CD4-positive, alpha-beta T cell treated with Interleukin-21 for 1 hour (primary cell): ENCODE measurements at places on chromosomes 1 and 21.
A peak's percentile ranks its signal among the peaks of the same experiment; 100 is the strongest.

DNA sequence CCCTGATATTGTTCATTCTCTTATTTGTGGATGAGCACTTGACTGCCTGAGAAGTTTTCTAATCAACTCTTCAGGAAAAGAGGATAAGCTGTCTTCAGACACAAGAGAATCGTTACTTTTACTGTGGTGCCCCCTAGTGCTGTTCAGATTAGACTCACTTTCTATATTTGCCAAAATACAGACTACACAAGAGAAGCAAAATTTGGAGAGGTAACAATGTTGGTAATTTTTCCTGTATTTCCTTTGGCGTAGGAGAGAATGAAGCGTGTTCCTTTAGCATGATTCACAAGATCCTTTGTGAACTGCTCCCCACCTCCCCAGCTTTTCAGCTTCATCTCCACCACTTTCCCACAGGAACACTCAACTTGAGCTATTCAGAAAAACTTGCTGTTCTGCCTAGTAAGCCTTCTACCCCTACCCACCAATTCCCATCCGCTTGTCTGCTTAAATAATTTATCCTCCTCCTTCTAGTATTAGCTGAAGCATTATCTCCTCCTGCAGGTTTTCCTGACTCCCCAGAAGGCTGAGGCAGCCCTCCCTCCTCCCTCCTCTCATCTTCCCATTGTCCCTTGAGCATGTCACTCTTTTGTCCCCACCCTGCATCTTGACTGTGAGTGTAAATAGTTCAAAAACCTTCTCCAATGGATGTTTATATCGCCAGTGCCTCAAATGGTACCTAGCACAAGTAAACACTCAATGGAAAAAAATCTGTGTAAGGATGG is 4.5 kb downstream of the TNFSF4 start:
- peak; percentile 34 for DNase-seq

DNA sequence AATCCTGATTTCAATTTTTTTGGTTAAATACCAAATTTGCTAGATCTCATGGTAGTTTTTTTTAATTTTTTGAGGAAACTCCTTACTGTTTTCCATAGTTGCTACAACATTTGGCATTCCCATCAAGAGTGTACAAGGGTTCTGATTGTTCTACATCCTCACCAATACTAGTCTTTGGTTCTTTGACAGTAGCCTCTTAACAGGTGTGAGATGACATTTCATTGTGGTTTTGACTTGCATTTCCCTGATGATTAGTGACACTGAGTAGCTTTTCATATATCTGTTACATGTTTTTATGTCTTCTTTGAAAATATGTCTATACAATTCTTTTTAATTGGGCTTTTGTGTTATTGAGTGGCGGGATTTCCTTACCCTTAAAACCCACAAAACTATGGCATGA is 20.9 kb upstream of the RGS13 start:
- no peak for DNase-seq

DNA sequence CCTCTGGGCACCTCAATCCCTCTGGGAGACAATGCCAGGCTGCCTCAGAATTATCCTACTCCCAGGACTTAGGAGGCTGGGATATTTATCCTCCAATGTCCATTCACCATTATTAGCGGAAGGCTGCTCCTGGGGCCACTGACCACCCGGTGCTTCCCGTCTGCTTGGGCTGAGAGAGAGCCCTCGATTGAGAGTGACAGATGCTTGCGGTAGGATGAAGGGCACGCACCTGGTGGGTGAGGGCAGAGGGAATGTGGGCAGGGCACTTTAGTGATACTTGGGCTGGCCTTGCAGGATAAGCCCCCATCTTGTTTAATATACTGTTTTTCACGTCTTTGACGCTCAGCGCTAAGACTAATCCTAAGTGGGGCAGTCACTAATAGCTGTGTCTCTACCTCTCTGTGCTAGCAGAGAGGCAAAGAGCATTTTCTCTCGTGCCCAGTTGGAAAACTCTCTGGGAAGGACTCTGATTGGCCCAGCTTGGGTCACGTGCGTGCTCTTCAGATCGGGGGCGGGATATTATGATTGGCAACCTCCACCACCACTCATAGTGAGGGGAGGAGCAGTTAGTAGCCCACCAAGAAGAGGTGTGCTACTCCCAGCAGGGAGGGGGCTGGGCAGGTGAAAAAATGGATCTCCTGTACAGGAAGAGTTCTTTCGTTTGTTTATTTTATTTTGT is 10.6 kb upstream of the PARS2 start:
- DNase-seq, result peak; percentile 8

DNA sequence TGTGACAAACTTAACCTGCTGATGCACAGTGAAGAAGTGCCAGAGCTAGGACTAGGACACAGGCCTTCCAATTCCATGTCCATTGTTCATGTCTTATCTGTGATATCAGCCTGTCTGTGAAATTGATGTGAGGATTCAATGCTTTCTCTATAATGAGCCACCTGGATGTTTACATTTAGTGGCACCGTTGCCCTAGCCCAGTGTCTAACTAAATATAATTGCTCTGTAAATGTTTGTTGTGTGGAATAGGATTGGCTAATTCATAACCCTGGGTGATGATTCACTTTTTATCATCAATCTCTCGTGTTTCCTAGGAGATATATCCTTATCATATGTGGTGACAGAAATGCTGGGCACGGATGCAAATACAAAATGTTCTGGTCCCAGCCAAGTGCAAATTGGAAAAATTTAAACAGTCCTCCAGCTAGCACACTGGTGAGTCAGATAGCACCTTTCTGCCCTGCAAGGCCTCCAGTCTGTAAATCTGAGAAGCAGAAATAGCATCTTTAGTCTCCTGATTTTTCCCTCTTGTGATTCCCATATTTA is 46.9 kb upstream of the GNG12 start:
- no peak for DNase-seq

DNA sequence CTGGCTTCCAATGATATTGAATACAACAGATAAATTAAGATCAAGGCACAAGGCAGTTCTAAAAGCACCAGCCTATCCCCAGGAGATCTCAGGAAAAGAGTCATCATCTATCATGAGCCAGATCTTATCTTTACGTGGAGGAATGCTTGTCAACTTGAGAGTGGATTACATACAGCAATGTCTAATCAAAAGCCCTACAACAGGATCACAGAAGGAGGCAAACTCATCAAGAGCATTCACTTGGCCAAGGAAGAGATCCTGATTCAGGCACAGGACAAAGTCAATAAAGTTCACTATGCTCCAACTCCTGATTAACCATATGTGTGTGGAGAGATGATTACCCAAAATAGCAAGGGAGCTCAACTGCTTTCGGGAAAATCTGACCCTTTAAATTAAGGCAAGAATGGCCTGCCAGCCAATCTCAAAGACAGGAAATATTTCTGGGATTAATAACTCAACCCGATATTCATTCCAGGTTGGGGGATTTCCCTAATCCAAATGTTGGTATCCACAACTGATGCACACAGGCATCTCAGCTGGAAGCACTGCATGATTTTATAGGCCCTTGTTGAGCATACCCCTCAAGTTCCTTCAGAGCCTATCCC is 33.7 kb downstream of the TBX15 start:
- no peak for DNase-seq

GRCh38 chr1:192530254-192530653 is 45.3 kb upstream of the RGS1 start:
- no peak for DNase-seq

DNA sequence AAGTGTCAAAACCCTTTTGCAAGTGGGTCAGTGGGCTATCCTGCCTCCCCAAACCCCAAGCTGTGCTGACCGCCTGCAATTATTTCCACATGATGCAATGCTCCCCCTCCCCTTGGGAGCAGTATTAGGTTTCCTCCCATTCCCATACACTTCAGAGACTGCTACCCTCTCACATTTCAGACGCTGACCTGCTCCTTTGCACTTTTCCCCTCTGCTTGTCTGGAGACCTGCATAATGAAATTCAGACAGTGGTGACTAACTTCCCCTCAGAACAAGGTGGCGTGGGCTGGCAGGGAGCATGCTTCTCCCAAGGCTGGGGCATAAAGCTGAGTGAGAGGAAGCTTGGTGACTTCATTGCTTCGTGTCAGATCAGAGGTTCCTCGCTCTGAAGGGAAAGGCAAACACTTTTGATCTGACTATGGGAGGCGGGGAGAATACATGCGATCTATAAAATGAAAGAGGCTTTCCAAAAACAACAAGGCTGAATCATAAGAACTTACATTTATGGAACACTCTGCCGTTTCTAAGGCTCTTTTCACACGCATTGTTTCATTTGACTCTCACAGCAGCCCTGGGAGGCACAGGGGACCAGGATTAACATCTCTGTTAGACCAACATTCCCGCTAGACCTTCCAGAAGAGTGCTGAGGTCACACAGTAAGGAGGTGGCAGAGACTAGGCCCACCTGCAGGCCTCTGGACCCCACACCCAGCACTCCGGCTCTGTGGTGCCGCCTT is 27.5 kb upstream of the ROR1 start:
- DNase-seq, result no peak
